Articular chondrocyte of knee joint (primary cell): ENCODE measurements at places on chromosomes 16 and 17. TPM values are rescaled to one million over a fixed set of nuclear protein-coding genes. Genes with fewer than 3 reads are reported as not detected.

Gene KRTAP1-5
- total RNA-seq = 1.3 and 11.6 TPM in 2 replicates

Gene MLKL
- 16.5 and 19.8 TPM in 2 replicates for total RNA-seq

Gene KRT31
- total RNA-seq = not detected in 2 replicates

Gene DNAH3
- total RNA-seq = under 0.01 TPM in 2 replicates

Gene SLC16A6
- under 0.01 TPM in 1 of 2 replicates, not detected in the other for total RNA-seq

Gene CD79B
- 7.5 and 14.1 TPM in 2 replicates for total RNA-seq

Gene KCNJ12
- total RNA-seq = 6.7 and 7.2 TPM in 2 replicates

Gene TLCD3A
- total RNA-seq = 20.3 and 23.1 TPM in 2 replicates

Gene ZG16
- total RNA-seq = not detected in 2 replicates

Gene NAGPA
- total RNA-seq = 19.5 and 21.6 TPM in 2 replicates

Gene RNF112
- 2.6 and 3.5 TPM in 2 replicates for total RNA-seq

Gene LDHD
- total RNA-seq = 2.8 and 3.8 TPM in 2 replicates

Gene ATP1B2
- total RNA-seq = not detected in 2 replicates

Gene POLDIP2
- 74.8 and 81.3 TPM in 2 replicates for total RNA-seq

Gene CHRNE
- total RNA-seq = 0.65 TPM in 2 replicates

Gene ADGRG1
- total RNA-seq = 1.4 and 3.1 TPM in 2 replicates

Gene CCDC144A
- 9.9 and 11.9 TPM in 2 replicates for total RNA-seq

Gene PPL
- total RNA-seq = 9.7 and 13.7 TPM in 2 replicates

Gene EVI2A
- total RNA-seq = 31.1 and 42.2 TPM in 2 replicates

Gene SLC38A8
- total RNA-seq = not detected in 2 replicates

Gene DOC2B
- 0.32 and 0.78 TPM in 2 replicates for total RNA-seq

Gene PRAC1
- not detected in 2 replicates for total RNA-seq

Gene WNT3
- total RNA-seq = 1.9 and 3.8 TPM in 2 replicates

Gene TRPV3
- total RNA-seq = 0.91 and 2.2 TPM in 2 replicates

Gene PLD6
- 2.1 and 2.4 TPM in 2 replicates for total RNA-seq

Gene WRAP53
- 4.1 and 4.4 TPM in 2 replicates for total RNA-seq

Gene SLC25A10
- total RNA-seq = 8.9 and 10.2 TPM in 2 replicates

Gene PIPOX
- 1.2 and 2.4 TPM in 2 replicates for total RNA-seq

Gene TUBB3
- 90.6 and 121 TPM in 2 replicates for total RNA-seq

Gene CCL22
- not detected in 2 replicates for total RNA-seq

Gene DLX4
- 1.8 and 8.0 TPM in 2 replicates for total RNA-seq

Gene FN3K
- 2.4 and 3.1 TPM in 2 replicates for total RNA-seq

Gene ULK2
- total RNA-seq = 26.9 and 31.0 TPM in 2 replicates

Gene NKD1
- total RNA-seq = 0.54 and 0.78 TPM in 2 replicates

Gene ARL2BP
- total RNA-seq = 131 and 145 TPM in 2 replicates

Gene CNGB1
- not detected in 2 replicates for total RNA-seq

Gene MT1G
- total RNA-seq = 0.65 TPM in 1 of 2 replicates, not detected in the other
